GM23338 (cell line): ENCODE measurements at places on chromosomes 16 and 17.

DNA sequence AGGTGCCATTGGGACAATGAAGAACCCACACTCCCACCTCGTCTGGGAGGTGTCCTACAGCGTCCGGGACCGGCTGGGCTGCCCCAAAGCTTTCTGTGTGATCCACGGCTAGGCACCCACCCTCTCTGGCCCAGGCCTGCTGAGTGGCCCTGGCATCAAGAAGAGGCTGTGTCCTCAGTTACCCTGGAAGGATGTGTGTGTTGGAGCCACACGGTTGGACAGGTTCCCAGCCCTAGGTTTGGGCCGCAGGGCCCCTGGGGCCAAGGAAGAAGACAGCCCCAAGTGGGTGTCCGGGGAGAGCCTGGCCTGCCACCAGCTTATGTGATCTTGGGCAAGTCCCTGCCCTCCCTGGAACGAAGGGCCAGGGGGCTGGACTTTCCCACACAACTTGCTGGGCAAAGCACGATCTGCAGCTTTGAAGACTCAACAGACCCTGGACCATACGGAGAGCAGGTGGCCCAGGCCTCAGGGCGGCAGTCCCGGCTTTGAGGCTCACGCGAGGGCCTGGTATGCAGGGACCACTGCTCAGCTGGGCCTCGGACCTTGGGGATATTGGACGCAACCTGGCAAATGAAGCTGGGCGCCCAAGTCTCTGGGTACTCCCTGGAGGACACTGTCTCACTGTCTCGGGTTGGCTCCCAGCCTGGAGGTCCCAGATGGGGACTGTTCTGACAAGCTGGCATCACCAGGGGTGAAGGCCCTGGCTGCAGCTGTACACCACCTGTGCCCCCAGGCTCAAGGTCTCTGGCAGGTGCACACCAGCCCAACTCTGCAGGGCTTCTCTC, 17.5 kb downstream of the MYBBP1A start:
- DNase-seq = no peak

GRCh38 chr16:57512296-57513001, 23.9 kb downstream of the CCDC102A start:
- no peak for DNase-seq

- peak; percentile 90 for DNase-seq
Observed at GRCh38 chr17:36591434-36592315, at the start of gene DHRS11. Gene DHRS11, plus strand, starts transcription at chr17:36591879. Its CDS starts 131 bp downstream, at chr17:36592010.

- no peak for DNase-seq
Observed at GRCh38 chr16:15780805-15781204, 76.0 kb downstream of the MYH11 start.

DNA sequence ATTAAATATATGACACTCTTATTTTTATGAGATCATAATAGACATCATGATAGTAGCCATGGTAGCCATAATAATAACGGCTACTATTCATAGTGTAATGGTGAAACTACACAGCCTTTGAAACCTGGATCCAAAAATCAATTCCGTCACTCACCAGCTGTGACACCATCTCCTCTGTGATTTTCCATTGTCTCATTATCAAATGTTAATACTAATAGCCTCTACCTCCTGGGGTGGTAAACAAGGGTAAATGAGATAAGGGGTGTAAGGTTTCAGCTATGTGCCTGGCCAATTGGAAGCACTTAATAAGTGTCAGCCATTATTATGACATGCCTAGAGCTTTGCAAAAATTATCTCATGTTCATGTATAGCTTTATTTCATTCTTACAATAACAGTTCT, 88.6 kb downstream of the CACNG3 start:
- no peak for DNase-seq

DNA sequence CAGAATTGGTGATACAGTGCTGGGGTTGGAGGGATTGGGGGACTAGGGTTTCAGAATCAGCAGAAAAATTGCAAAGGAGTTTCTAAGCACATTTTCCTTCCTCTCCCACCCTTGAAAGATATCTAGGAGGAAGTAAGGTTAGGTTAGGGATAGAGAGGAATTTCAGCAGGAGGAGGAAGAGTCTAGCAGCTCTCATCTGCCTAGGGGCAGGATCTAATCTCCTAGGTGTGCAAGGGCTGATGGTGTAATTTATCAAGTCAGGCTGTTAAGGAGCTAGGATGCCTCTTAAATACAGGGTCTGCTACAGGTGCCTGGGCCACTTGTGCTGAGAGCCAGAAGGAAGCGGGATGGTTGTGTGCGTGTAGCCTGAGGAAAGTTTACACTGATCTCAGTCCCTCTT, 1.8 kb upstream of the HNF1B start:
- no peak for DNase-seq

DNA sequence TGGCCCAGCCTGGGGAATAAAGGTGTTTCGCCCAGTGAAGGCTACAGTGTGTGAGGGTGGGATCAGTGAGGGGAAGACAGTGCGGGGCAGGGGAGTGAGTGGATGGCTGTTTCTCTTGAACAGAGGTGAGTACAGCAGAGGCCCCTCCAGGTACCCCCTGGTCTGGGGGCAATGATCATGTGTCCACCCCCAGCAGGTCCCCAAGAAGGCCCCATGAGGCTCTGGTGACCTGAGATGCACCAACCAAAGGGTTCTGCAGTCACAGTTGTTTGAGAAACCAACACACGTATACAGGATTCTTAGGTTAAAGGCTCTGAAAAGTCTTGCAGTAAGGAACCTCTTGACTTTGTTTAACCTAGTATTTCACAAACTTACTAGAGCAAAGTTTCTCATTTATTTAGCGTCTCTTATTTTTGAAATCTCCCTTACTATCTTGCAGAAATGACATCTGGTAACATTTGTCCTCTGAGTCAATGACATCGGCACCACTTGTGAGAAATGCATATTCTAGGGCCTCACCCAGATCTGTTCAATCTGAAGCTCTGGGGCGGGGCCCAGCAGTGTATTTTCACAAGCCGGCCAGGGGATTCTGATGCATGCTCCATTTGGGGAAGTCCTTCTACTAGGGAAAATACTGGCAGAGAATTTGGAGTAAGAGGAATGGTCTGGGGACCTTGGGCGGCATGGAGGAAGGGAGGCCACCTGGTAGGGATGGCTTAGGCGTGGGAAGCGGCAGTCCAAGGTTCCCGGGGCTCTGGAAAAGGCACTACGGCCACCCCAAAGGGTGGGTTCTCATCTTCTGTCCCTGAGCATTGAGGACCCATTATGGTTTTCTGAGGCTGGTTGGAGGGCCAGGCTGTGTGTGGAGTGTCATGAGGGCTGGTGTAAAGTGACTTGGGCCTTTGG, 217.3 kb downstream of the NTN1 start:
- DNase-seq = no peak

GRCh38 chr17:81456798-81457197, 55.8 kb downstream of the ACTG1 start:
- no peak for DNase-seq

DNA sequence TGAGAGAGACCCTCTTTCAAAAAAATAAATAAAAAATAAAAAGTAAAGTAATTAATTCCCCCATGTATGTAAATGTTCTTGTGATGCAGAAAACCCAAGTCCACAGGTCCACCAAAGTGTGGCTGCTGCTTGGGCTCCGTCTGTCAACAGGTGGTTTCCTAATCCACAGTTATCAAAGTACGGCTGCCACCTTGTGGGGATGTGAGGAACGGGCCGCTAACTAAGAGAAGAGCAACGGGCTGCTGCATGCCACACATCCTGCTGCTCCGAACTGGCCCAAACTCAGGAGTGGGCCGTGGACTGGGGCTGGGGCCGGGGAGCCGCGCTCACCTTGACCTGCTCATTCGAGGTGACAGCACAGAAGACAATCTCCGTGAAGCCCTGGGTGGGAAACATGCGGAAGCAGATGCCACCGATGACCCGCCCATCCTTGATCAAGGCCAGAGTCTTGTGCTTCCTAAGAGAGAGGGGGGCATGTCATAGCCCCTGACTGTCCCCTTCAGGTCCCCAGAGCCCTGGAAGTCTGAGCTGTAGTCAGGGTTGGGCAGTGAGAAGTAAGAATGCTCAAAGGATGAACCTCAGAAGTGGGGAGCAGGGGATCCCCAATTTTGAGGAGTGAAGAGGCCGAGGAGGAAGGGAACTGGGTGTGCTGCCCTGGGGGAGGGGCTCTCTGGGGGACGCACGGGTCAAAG, 4.3 kb downstream of the KAT2A start:
- DNase-seq = peak; percentile 96

DNA sequence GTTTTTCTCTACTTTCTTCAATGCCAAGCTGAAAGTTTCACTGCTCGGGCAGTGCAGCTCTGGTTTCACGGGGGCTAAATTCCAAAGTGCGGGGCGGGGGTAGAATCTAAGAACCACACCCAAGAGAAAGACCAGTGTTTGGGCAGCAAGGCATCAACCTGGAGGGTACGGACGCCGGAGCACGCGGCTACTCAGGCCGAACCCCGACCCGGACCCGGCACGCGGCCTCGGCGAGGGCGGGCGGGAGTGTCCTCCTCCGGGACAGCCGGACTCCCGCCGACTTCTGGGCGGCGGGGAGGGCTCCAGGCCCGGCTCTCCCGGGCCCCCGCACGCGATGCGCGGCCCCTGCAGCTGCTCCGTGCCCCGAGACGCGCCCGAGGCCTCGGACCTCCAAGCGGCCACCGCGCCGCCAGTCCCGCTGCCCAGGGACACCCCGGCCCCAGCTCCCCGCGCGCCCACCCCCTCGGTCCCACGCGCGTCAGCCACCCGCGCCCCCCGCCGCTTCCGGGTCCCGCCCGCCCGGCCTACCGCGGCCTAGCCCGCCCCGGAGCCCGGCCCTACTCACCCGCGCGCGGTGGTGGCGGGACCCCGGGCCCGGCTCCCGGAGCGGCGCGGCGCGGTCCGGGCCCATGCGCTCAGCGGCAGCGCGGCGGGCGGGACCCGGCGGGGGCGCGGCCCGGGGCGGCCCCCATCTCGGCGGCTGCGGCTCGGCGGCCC, 561 bp downstream of the AXIN1 start:
- peak; percentile 61 for DNase-seq

DNA sequence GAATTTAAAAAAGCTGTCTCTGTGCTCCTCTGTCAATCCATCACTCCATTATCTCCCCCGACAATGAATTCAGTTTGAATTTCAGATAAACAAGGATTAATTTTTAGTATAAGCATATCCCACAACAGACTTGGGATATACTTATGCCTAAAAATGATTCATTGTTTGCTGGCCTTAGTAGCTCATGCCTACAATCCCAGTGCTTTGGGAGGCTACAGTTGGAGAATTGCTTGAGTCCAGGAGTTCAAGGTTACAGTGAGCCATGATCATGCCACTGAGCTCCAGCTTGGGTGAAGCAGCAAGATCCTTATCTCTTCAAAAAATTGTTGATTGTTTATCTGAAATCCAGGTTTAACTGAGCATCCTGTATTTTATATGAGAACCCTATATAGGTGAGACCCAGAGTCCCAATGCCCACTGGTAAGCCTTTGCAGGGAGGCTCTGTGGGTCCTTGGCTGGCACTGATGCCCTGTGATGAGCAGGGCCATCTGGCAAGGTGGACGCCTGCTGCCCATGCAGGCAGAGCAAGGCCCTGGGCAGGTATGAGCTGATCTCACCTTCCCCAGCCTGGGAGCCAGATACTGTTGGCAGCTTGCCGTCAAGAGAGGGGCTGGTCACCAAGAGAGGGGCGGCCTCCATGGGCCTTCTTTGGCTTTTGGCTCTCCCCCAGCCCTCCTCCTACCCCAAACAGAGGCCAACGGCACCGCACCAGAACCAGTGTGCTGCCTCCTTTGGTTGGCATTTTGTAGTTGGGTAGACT, 158.7 kb downstream of the SEC14L1 start:
- DNase-seq = no peak

GRCh38 chr16:582614-583331, 7.1 kb upstream of the RAB40C start:
- DNase-seq = peak; percentile 45

DNA sequence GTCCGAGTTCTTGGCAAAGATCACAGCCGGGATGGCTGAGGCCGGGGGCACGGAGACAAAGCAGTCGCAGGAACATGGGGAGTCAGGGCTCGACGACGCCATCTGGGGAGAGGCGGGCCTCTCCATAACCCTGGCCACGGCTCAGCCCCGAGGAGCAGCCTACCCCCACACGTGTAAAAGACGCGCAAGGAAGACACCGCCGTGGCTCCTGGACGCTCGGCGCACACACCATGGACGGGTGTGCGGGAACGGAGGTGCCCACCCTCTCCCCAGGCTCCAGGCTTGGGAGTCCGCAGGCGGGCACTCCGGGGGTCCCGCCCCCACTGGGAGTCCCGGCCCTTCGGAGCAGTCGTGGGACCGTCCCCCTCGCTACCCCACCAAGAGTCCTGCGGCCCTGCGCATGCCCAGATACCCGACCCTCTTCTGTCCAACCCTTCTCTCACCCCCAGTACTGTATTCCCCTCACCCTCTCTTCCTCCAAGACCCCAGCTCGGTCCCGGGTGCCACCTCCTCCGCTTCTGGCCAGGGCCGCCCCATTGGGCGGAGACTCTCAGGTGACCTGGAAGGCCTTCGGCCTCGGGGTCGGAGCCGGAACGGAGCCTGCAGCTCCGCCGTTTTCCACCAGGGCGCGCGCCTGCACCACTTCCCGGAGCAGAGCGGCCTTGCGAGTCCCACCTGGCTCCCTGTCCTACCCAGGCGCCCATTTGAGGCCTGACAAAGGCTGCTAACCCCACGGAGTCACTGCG, at the start of gene SCRN2:
Gene SCRN2 (minus strand): TSS at position 532 of the 746 bp plus-strand sequence. CDS start 430 bp downstream, at position 102.
- DNase-seq = peak; percentile 96

DNA sequence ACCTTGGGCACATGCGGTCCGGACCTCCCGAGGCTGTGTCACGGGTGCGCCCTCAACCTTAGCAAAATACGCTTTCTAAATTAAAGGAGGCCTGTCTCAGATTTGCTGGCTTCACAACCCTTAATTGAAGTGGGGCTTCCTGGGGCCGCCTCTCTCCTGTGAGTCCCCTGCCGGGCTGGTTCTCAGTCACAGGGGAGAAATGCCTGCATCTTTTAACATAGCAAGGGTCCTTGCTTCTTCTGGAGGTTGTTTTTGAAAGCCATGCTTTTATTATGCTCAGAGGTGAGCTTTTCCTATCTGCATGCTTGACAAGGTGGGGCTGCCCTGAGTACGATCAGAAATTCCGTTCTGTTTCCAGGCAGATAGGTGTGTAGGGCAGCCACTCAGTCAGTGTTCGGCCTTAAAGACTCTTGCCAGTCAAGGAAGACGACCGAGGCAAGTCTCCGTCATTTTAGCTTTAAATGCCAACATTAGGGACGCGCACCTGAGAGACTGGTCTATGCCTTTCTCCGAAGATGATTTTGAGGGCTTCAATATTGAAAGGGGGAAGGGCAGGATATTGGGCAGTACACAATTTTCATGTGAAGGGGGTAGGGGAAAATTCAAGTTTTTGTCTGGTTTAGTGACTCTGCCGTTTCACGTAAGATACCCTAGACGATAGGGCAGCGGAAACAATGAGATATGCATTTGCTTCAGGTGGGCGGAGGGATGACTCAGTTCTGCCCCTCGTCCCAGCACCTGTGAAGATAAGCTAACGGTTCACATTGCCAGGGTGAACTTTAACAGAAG, 5.5 kb upstream of the SLC7A5 start:
- DNase-seq = peak; percentile 85

GRCh38 chr17:417691-418420, 65.2 kb upstream of the RPH3AL start:
- no peak for DNase-seq

DNA sequence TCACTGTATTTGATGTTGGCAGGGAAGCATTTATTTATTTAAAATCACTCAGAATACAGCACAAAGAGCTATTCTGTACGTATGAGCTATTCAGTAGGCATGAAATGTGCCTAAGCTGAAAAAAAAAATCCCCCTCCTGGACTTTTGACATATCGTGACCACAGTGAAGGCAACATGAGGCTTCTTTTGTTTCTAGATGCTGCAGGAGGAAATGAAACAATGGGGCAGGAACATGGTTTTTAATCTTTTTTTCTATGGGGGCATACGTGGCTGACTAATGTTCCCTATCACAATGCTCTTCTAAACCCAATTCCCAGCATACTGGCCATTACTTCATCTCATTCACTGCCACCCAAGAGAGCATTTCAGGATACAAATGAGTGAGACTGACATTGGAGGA, 191.0 kb upstream of the PMFBP1 start:
- no peak for DNase-seq
